ENCODE measurements at places on chromosomes 4 and X. TPM values are rescaled to one million over a fixed set of nuclear protein-coding genes. Genes with fewer than 3 reads are reported as not detected.

The IL2 gene
- not detected for total RNA-seq

The NBDY gene
- total RNA-seq: 14.4 TPM

The KDR gene
- total RNA-seq: 104 TPM

GRCh38 chrX:12614266-12614665 lies 176.9 kb upstream of the PRPS2 start:
- H3K4me3 ChIP-seq: no peak overlapping the region
- no peaks in the 10 kb centered on the region for H3K36me3 ChIP-seq
- no peak for DNase-seq
- no peaks in the 10 kb centered on the region for H3K27me3 ChIP-seq
- H3K27ac ChIP-seq: no peak overlapping the region

DNA sequence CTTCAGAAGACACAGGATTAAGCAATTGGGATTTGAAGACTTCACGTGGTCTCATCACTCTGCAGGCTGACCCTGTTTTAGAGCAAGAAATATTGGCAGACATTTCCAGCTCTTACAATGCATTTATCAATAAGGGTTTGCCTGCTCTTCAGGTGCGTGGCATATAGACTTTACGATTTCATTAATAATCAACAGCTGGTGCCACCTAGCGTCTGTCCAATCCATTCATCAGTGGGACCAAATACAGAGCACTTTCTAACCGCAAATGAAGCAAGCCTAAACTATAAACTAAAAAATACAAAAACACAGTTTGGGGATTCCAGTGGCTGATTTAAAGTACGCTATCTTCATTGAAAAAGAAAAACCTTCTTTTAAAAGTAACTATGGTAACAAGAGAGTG lies 125.4 kb upstream of the DMD start:
- no peak overlapping the region for H3K4me3 ChIP-seq
- H3K4me1 ChIP-seq: no peaks in the 10 kb centered on the region
- no peak overlapping the region for H3K27ac ChIP-seq
- H3K27me3 ChIP-seq: no peaks in the 10 kb centered on the region

DNA sequence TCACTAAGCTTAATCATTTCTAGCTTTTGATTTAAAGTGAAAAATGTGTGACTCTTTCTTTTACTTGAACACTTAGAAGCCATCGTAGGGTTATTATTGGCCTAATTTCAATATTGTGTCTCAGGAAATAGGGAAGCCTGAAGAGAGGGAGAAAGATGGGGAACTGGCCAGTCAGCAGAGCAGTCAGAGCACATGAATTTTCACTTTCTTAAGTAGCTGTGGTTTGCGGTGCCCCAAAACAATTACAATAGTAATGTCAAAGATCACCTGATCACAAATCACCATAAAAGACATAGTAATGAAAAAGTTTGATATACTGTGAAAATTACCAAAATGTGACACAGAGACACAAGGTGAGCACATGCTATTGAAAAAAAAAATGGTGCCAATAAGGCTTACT lies 45.5 kb downstream of the CENPC start:
- H3K27me3 ChIP-seq: no peaks in the 10 kb centered on the region
- H3K4me1 ChIP-seq: no peaks in the 10 kb centered on the region
- no peak overlapping the region for H3K4me3 ChIP-seq
- DNase-seq: no peak
- H3K27ac ChIP-seq: no peak overlapping the region

GRCh38 chr4:173217727-173218126 lies 49.1 kb downstream of the GALNT7 start:
- H3K27ac ChIP-seq: no peak overlapping the region
- no peak for DNase-seq
- H3K4me1 ChIP-seq: peaks cover 7% of the 10 kb centered on the region
- no peaks in the 10 kb centered on the region for H3K27me3 ChIP-seq
- H3K36me3 ChIP-seq: no peaks in the 10 kb centered on the region

DNA sequence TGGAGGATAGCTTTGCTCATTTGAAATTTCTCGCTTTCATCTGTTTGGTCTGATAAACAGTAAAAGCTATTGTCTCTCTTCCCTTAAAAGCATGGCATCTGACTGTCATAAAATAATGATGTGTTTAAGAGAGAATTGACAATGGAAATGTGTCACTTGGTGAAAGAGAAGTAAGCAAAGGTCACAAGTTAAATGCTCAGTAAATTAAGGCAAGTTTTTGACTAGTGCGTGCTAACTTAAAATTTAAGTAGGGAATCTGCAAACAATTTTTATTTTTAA lies 161.6 kb upstream of the ANKRD50 start:
- H3K4me1 ChIP-seq: no peaks in the 10 kb centered on the region
- DNase-seq: no peak
- H3K27ac ChIP-seq: no peak overlapping the region

- no peaks in the 10 kb centered on the region for H3K27me3 ChIP-seq
- H3K36me3 ChIP-seq: no peaks in the 10 kb centered on the region
- H3K4me3 ChIP-seq: no peak overlapping the region
- no peak overlapping the region for H3K27ac ChIP-seq
- DNase-seq: no peak
- H3K4me1 ChIP-seq: no peaks in the 10 kb centered on the region
Measured at GRCh38 chrX:149453030-149453429, 52.1 kb downstream of the IDS start.

DNA sequence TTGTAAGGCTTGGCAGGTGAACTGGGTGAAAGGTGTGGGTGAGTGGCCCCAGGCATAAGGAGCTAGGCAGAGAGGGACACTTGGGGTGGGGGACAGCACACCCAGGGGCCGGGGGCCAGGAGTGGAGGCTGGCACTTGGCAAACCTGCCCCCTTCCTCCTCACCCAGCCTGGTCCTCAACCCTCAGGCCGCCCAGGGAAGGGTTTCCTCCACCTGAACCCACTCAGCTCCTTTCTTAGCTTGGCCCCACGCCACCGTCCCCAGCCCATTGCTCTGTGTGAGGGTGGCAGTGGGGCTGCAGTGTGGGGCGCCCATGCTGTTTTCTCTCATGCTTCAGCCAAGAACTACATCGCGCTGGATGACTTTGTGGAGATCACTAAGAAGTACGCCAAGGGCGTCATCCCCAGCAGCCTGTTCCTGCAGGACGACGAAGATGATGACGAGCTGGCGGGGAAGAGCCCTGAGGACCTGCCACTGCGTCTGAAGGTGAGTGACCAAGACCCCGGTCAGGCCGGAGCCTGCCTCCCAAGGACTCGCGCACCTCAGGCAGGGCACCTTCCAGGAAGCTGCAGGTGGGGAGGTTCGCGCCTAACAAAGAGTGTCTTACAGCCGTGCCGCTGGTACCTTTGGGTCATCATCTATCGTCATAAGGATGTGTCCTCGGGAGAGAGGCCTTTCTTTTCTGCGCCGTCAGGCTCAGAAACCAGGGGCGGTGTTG lies 25.2 kb downstream of the WFS1 start:
- H3K27me3 ChIP-seq: no peaks in the 10 kb centered on the region
- H3K4me1 ChIP-seq: no peaks in the 10 kb centered on the region
- no peak overlapping the region for H3K27ac ChIP-seq
- DNase-seq: no peak
- no peaks in the 10 kb centered on the region for H3K36me3 ChIP-seq

DNA sequence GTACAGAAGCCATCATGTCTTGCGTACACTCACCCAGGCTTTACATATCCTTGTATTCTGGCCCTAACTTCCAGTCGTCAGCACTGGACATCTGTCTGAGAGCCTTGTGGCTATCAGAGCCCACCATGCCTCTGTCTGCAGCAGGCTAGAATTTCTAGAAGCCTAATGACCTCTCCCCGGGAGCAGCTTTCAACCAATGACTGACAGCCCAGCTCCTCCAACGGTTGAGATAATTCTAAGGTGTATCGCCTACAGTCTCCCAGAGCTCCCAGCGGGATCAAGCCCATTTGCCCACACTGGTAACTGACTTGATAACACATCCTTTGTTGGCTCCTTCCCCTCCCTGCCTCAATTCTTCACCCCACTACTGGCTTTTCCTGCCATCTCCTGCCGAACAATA lies 562.8 kb downstream of the BCOR start:
- no peaks in the 10 kb centered on the region for H3K27me3 ChIP-seq
- H3K36me3 ChIP-seq: no peaks in the 10 kb centered on the region
- no peak for DNase-seq
- H3K27ac ChIP-seq: no peak overlapping the region
- H3K4me1 ChIP-seq: no peaks in the 10 kb centered on the region
- H3K4me3 ChIP-seq: no peak overlapping the region

DNA sequence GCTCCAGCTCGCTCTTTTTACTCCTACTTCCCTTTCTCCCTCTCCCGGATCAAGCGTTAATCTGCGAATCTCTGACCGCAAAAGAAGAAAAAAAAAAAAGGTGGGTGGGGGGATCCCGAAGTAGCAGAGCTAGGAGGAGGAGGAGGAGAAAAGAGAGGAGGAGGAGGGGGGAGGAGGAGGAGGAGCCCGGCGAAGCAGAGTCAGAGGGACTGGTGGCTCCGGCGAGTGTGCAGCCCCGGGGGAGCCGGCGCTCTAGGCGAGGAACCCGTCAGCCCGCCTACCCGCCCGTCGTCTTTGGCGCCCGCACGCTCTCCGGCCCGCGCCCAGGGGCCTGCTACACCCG lies at the start of gene NHSL2:
Gene NHSL2, plus strand, starts transcription at position 203 of the 343 bp plus-strand sequence.
- H3K27ac ChIP-seq: no peak within 1 kb of the TSS
- DNase-seq: no peak
- H3K4me3 ChIP-seq: peak within 1 kb of the TSS; percentile 16

DNA sequence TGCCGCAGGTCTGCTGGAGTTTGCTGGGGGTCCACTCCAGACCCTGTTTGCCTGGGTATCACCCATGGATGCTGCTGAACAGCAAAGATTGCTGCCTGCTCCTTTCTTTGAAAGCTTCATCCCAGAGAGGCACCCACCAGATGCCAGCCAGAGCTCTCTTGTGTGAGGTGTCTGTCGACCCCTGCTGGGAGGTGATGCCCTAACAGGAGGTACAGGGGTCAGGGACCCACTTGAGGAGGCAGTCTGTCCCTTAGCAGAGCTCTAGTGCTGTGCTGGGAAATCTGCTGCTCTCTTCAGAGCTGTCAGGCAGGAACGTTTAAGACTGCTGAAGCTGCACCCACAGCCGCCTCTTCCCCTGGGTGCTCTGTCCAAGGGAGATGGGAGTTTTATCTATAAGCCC lies 162.7 kb downstream of the NAF1 start:
- DNase-seq: no peak
- no peaks in the 10 kb centered on the region for H3K36me3 ChIP-seq
- no peaks in the 10 kb centered on the region for H3K4me1 ChIP-seq

GRCh38 chr4:105644257-105644656 lies 64.2 kb downstream of the INTS12 start:
- H3K4me1 ChIP-seq: no peaks in the 10 kb centered on the region
- no peak for DNase-seq
- H3K4me3 ChIP-seq: no peak overlapping the region
- no peaks in the 10 kb centered on the region for H3K36me3 ChIP-seq
- no peak overlapping the region for H3K27ac ChIP-seq

- peak; percentile 43 for DNase-seq
- H3K27ac ChIP-seq: no peak overlapping the region
- no peaks in the 10 kb centered on the region for H3K27me3 ChIP-seq
- H3K36me3 ChIP-seq: no peaks in the 10 kb centered on the region
- peaks cover 4% of the 10 kb centered on the region for H3K4me1 ChIP-seq
Measured at GRCh38 chr4:184282251-184282713, 64.6 kb upstream of the ENPP6 start.

GRCh38 chr4:92035666-92036065 lies 268.1 kb upstream of the GRID2 start:
- H3K27ac ChIP-seq: no peak overlapping the region
- H3K36me3 ChIP-seq: no peaks in the 10 kb centered on the region
- DNase-seq: no peak
- no peaks in the 10 kb centered on the region for H3K27me3 ChIP-seq
- no peak overlapping the region for H3K4me3 ChIP-seq

GRCh38 chr4:165299399-165300060 lies 27.9 kb upstream of the MSMO1 start:
- no peak overlapping the region for H3K27ac ChIP-seq
- H3K4me1 ChIP-seq: no peaks in the 10 kb centered on the region
- no peak for DNase-seq
- H3K4me3 ChIP-seq: no peak overlapping the region
- H3K27me3 ChIP-seq: no peaks in the 10 kb centered on the region

DNA sequence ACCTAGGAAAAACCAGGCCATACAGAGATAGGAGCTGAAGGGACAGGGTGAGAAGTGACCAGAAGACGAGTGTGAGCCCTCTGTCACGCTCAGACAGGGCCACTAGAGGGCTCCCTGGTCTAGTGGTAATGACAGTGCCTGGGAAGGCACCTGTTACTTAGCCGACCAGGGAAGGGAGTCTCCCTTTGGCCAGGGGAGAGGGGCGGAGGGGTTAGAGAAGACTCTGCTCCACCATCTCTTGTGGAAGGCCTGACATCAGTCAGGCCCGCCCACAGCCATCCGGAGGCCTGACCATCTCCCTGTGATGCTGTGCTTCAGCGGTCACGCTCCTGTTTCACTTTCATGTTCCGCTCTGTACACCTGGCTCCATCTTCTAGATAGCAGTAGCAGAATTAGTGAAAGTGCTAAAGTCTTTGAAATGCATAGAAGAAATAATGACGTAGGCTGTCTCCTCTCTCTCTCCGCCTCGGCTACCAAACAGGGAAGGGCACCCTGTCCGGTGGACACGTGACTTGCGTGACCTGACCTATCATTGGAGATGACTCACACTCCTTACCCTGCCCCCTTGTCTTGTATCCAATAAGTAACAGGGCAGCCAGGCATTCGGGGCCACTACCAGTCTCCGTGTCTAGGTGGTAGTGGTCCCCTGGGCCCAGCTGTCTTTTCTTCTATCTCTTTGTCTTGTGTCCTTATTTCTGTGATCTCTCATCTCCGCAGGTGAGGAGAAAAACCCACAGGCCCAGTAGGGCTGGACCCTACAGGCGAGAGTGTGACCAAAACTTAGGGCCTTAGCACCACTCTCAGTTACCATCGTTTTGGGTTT lies 26.7 kb downstream of the HTT-AS start:
- no peak overlapping the region for H3K27ac ChIP-seq
- no peaks in the 10 kb centered on the region for H3K36me3 ChIP-seq
- H3K27me3 ChIP-seq: no peaks in the 10 kb centered on the region
- no peak overlapping the region for H3K4me3 ChIP-seq
- H3K4me1 ChIP-seq: no peaks in the 10 kb centered on the region
- DNase-seq: peak; percentile 79

DNA sequence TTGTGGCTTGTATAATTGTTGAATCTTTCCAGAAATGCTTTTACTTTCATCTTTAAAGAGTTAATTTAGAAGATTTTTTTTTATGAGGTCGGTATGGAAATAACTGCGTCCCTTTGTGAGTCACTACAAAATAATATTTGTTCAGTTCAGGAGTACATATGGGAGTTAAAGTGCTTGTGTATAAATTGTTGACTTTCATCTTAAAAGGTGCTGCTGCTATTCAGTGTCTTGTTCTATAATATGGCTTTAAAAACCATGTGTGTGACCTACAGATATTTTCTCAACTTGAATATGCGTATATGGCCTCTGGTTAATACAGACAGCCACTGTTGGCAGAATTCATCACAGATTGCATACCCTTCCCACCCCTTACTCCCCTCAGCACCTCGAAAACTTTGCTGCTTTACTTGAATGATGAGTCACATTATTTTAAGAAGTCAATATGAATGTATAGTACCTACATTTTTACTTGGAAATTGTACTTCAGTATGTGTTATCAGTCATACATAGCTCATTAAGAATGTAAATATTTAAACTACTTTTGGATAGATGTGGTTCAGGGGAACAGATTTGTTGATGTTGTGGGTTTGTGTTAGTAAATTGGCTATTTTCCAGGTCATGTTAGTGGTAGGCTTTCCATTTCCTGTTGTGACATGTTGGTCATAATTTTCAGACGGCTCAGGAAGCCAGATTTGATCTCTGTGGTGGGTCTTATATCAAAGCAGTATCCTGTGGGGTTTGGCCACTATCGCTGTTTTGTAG lies 1.5 kb downstream of the CLCN3 start:
- H3K36me3 ChIP-seq: peaks cover 3% of the 10 kb centered on the region
- peak overlapping the region; percentile 59 for H3K4me3 ChIP-seq
- H3K4me1 ChIP-seq: no peaks in the 10 kb centered on the region
